ENCODE measurements at places on chromosomes 3 and 15.

DNA sequence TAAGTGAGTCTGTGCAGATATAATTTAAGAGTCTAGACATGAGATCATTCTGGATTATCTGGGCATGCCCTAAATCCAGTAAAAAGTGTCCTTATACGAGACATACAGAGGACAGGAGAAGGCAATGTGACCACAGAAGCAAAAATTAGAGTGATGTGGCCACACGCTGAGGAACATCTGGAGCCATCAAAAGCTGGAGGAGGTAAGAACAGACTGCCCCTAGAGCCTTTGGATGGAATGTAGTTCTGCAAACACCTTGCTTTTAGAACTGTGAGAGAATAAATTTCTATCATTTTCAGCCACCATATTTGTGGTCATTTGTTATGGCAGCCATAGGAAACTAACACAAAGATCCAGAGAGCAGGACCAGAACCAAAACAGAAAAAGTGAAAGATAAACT, 41.0 kb downstream of the CD200 start:
- no peak overlapping the region for H3K27ac ChIP-seq
- no peaks in the 10 kb centered on the region for H3K27me3 ChIP-seq
- H3K4me1 ChIP-seq, result peaks cover 5% of the 10 kb centered on the region
- no peaks in the 10 kb centered on the region for H3K36me3 ChIP-seq
- no peak for DNase-seq

- H3K36me3 ChIP-seq, result no peaks in the 10 kb centered on the region
- no peaks in the 10 kb centered on the region for H3K27me3 ChIP-seq
- DNase-seq, result no peak
Measured at GRCh38 chr3:108513961-108514360, 3.6 kb upstream of the MYH15 start.

DNA sequence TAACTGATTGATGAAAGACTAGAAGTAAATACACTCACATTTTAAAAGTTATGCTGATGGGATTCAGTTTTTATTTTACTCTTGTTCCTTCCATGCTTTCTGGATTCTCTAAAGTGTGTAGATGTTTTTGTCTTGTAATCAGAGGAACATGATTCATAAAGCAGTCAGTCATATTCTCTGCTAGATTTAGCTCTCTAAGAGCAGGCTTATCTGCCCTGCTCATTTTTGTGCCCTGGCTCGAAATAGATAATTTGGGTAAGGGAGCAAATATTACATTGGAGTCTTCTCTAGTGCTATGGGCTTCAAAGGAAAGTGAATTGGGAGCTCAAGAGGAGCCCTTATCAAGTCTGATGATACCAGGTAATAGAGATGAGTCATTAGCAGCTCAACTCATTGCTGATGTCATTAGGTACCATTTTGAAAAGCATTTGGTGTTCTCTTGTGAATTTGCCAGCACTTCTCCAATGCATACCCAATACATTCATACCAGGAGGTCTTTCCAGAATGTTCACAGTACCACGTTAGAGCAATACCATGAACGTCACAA, 27.7 kb downstream of the SACM1L start:
- H3K27ac ChIP-seq, result no peak overlapping the region
- H3K4me1 ChIP-seq, result no peaks in the 10 kb centered on the region
- no peak for DNase-seq
- H3K27me3 ChIP-seq, result no peaks in the 10 kb centered on the region
- peaks cover 9% of the 10 kb centered on the region for H3K36me3 ChIP-seq

- H3K4me3 ChIP-seq, result no peak overlapping the region
- H3K36me3 ChIP-seq, result no peaks in the 10 kb centered on the region
- no peak overlapping the region for H3K27ac ChIP-seq
Measured at GRCh38 chr3:110126065-110126464, 788.7 kb upstream of the DPPA4 start.

GRCh38 chr3:136856665-136857064, 5.3 kb upstream of the NCK1 start:
- peaks cover 21% of the 10 kb centered on the region for H3K36me3 ChIP-seq
- no peak for DNase-seq
- no peak overlapping the region for H3K27ac ChIP-seq

DNA sequence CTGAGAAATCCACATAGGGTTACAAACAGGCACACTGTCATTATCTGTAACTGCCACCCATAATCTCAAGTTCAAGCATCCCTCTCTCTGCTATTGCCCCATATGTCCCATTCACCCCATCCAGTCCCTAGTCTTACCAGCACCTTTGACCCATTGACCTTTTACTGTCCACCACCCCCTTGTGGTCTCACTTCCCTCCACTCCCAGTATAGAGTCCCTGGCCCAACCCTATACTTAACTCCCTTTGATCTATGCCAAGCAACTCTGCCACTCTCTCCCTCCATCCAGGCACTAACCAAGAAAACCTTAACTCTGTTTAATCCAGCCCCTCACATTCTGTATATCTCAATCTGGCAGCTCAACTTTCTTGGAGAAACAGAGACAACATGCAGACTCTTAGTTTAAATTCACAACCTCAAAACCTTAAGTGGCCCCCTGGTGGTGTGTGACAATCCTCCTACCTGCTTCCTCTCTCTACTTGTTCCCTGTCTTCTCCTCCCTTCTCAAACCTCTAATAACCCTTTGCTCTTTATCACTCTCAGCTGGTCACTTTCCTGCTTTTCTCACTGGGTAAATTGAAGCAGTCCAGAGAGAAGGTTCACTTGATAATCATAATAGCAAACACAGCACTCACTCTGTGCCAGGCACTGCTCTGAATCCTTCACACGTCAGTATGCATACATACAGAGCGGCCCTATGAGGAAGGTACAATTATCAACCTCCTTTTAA, 162.7 kb downstream of the STT3B start:
- no peaks in the 10 kb centered on the region for H3K4me1 ChIP-seq
- no peaks in the 10 kb centered on the region for H3K27me3 ChIP-seq
- no peak overlapping the region for H3K27ac ChIP-seq
- no peak overlapping the region for H3K4me3 ChIP-seq
- peaks cover 26% of the 10 kb centered on the region for H3K36me3 ChIP-seq

DNA sequence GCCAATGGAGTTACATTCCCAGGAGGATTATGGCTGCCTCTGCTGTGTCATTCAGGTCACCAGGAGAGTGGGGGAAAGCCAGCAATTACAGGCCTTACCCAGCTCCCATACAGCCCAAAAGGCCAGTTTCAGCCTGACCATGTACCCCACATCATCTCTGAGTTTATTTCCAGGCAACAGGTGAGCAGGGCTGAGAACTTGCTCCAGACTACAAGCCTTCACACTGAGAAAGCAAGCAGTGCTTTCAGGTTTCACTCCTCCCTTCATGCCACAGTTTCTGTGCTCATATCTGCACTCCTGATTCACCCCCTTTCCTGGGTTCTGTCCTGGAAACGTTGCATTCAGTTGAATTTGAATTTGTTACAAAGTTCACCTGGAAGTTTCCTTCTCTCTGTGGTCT, 68.1 kb upstream of the ABI3BP start:
- no peak overlapping the region for H3K27ac ChIP-seq
- no peaks in the 10 kb centered on the region for H3K4me1 ChIP-seq
- H3K27me3 ChIP-seq, result no peaks in the 10 kb centered on the region
- H3K4me3 ChIP-seq, result no peak overlapping the region

Measured in H9 (cell line).